Muscle of leg (tissue), 16 donors: ENCODE measurements at places on chromosomes 6 and 20. TPM values are rescaled to one million over a fixed set of nuclear protein-coding genes. Genes with fewer than 3 reads are reported as not detected.

GRCh38 chr6:93849857-93850256 lies 430.5 kb upstream of the EPHA7 start:
- no peak for DNase-seq

GRCh38 chr20:24370249-24370648 lies 99.2 kb upstream of the SYNDIG1 start:
- no peak for DNase-seq

- peak; percentile 14 for DNase-seq
Observed at GRCh38 chr20:58697201-58697866, 4.7 kb downstream of the NPEPL1 start.

DNA sequence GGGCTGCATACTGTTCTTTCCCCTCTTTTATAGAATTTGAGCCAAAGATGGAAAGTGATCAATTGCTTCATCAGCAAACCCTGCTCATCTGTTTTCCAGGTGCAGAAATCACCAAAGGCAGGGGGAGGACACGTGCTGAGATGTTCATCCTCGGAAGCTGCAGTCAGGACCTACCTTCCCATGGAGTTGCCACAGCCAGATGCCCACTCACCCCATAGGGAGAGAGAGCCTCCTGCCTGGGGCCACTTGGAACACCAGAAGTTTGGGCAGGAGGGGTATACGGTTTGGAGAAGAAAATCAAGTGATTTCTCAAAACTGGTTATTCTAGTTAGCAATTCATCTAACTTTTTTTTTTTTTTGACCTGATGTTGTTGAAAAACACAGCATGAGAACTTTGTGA lies 5.3 kb upstream of the CST7 start:
- no peak for DNase-seq

- no peak for DNase-seq
Observed at GRCh38 chr20:791056-791455, 22.8 kb upstream of the SLC52A3 start.

DNA sequence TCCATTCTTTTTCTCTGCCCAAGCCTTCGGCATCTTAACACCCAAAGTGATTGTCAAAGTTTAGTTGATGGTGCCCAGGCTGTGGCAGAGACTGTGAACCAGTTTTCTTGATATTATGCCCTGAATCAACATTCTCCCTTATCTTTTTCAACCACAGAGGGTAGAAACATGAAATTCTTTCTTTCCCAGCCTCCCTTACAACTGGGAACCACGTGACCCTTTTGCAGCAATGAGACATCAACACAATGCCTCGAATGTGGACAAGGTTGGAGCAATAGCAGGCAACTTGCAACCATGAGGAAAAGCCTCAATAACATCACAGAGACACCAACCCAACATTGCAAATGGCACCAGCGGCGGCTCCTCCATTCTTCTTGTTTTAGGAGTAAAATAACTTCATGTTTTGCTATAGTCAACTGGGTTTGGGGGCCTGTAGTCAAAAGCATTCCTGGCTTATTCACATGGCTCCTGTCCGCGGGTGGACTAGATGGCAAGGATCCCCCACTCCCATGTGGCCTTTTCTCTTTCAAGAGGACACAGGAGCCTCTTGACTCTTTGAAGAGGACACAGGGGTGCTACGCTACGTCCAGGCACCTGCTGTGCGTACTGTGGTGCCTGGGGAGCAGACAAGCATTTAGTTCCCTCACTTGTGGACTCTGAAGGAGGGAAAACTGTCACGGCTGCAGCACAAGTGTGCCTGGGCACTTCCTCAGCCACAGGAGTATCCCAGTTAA lies 90.5 kb downstream of the NOL4L start:
- no peak for DNase-seq

GRCh38 chr6:64680446-64680845 lies 1026.6 kb downstream of the EYS start:
- no peak for DNase-seq

GRCh38 chr6:1311400-1312202 lies at the start of gene FOXQ1:
Gene FOXQ1 (plus strand): TSS chr6:1312098. CDS start chr6:1312705, 607 bp downstream.
- peak; percentile 43 for DNase-seq

GRCh38 chr20:57829336-57829735 lies 119.5 kb upstream of the PMEPA1 start:
- no peak for DNase-seq

DNA sequence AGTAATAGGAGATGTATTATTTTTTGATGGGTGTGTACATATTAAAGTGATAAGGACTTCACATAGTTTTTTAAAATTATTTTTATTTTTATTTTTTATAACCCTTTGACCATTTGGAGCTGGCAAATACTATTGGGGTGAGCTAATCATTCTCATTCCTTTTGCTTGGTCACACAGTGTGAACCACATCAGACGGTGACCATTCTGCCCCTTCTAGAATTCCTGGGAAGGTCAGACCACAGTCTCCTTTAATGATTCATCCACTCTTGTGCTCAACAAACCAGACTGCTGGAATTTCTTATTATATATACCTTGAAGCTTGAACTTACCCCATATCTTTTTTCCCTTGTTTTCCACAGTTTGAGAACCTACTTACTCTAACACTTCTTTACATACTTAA lies 23.9 kb upstream of the PRL start:
- no peak for DNase-seq

DNA sequence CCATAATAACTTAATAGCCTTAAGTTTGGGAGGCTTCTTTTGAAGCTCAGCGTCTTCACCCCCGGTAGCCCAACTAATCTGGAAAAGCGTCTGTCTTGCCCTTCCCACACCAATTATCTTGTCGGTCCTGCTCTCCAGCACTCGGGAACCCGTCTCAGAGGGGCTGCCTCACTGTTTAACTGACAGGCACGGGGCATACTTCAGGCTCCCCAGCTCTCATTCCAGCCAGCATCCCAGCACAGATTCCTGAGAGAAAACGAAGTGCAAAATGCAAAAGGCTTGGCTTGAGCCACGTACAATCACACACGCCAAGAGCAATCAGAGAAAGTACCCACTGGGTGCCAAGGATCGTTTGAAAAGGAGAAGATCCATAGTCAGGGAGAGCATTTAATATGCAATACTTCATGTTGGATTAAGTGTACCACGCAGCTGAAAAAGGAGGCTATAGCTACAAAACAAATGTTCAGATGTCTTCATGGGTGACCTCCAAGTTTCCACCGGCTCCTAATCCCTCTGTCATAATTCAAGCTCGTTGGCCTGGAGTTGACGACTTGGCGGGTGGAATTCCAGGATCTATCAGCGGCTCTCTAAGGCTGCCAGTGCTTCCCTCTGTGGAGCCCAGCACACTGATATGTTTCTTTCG lies 53.7 kb upstream of the STX16 start:
- DNase-seq, result peak; percentile 99

- no peak for DNase-seq
Observed at GRCh38 chr20:10654630-10655029, 19.2 kb downstream of the JAG1 start.

GRCh38 chr20:57448764-57449354 lies 57.7 kb downstream of the RBM38 start:
- no peak for DNase-seq

DNA sequence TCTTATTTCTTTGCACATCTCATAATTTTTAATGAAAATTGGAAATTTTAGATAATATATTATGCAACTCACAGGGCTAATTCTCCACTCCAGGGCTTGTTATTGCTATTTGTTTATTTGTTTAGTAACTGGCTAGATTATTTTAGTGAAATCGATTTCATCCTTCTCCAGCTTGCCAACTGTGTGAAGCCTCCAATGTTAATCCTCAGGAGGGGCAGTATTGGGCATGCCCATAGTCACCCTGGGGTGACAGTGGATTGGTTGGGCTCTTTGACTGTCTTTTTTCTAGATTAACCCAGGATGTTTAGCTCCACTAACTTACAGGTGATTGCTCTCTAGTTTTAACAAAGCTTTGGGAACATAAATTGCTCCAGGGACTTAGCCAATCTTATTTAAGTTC lies 450.1 kb downstream of the BMP2 start:
- DNase-seq, result no peak

Gene FAM209B
- polyA plus RNA-seq, result not detected

Gene SOX18
- 10.6 TPM for polyA plus RNA-seq

Gene SLA2
- polyA plus RNA-seq, result 0.24 TPM

Gene DEFB132
- not detected for polyA plus RNA-seq

Gene LAMA4
- 185 TPM for polyA plus RNA-seq

Gene ZSWIM1
- polyA plus RNA-seq, result 8.1 TPM

Gene NOTCH4
- 15.9 TPM for polyA plus RNA-seq

Gene HTR1E
- not detected for polyA plus RNA-seq

Gene MEI4
- polyA plus RNA-seq, result 0.08 TPM

Gene PLN
- polyA plus RNA-seq, result 4.1 TPM

Gene OPRM1
- polyA plus RNA-seq, result not detected

Gene CRISP3
- 0.29 TPM for polyA plus RNA-seq
